ENCODE measurements at places on chromosomes 7 and 10.

- no peak for DNase-seq
Observed at GRCh38 chr10:11163780-11164550, 146.3 kb downstream of the CELF2 start.

DNA sequence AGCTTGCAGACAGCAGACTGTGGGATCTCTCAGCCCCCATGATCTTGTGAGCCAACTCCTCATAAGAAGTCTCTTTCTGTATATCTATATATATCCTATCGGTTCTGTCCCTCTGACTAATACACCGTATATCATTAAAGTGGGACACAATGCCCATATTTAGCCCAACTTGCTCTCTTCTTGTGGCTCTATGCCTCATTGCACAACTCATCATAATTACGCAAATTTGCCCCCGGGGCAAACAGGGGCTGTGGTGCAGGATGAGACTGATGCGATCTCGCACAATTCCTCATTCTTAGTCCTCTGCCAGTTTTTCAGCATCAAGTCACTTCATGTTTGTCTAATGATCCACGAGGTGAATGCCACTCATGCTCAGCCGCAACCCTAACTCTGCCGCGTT lies 183.2 kb downstream of the PRPF18 start:
- no peak for DNase-seq

DNA sequence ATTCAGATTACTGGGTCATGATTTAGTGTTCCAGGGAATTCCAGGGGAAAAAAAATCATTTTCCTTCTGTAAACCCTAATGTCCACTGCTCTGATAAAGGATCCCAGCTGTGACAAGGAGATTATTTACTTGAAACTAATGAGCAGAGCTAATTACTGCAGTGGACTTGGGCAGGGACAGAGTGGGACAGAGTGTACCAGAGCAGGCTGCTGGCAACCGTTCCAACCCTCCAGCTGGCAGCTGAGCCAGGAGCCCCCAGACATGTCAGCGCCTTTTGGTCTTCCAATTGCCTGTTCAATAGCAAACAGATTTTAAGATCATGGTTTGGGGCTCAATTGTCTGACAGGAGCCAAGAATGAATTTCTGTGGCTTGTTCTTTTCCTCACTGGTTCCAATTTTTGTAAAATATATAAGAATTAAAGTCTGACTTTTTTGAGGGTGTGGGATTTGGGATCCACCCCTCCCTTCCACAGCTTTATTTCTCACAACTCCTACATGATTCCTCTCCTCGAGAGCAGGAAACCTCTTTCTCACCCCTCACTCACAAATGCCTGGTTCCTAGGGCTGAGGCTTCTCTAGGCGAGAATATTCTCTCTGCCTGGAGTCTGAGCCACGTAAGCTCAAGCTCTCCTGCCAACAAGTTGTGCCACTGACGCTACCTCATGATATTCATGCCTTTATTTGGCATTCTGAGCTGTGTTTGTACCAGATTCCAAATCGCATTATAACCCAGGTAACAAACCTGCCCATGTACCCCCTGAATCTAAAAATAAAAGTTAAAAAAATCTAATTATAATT lies 20.6 kb upstream of the FAM180A start:
- DNase-seq: no peak

GRCh38 chr10:127947211-127947610 lies 40.3 kb downstream of the PTPRE start:
- no peak for DNase-seq

DNA sequence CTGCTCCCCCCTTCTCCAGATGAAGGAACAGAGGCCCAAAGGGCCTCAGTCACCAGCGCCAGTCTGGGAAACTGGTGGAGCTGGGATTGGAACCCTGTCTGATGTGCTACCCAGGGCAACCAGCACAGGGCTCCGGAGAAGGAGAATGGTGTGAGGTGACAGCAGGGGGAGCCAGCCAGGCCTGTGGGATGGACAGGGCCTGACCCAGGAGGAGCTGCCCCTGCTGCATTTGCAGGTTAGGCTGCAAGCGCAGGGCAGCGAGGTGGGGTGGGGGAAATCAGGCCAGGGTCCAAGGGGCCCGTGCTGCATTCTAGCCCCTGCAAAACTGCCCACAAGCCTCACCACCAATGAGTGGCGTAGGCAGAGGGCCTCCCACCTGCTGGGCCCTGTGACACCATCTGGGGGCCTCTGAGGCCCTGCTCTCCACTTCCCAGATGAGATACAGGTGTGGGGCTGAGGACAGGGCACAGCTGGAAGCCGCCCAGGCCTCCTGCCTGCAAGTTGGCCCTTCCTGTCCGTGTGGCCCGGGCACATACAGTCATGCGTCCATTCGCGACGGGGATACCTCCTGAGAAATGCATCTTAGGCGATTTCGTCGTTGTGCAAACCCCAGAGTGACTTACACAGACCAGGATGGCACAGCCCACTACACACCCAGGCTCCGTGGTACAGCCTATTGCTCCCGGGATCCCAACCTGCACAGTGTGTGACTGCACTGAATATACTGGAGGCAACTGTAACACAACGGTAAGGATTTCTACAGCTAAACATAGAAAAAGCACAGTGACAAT lies 45.3 kb downstream of the RASGEF1A start:
- DNase-seq: peak; percentile 59

- DNase-seq: no peak
Observed at GRCh38 chr7:114806590-114807162, 115.2 kb upstream of the MDFIC start.

- no peak for DNase-seq
Observed at GRCh38 chr10:114576132-114576487, 82.0 kb downstream of the ABLIM1 start.

- no peak for DNase-seq
Observed at GRCh38 chr10:102675011-102675665, 30.9 kb downstream of the TRIM8 start.

GRCh38 chr7:132262160-132262470 lies 314.2 kb downstream of the PLXNA4 start:
- no peak for DNase-seq

DNA sequence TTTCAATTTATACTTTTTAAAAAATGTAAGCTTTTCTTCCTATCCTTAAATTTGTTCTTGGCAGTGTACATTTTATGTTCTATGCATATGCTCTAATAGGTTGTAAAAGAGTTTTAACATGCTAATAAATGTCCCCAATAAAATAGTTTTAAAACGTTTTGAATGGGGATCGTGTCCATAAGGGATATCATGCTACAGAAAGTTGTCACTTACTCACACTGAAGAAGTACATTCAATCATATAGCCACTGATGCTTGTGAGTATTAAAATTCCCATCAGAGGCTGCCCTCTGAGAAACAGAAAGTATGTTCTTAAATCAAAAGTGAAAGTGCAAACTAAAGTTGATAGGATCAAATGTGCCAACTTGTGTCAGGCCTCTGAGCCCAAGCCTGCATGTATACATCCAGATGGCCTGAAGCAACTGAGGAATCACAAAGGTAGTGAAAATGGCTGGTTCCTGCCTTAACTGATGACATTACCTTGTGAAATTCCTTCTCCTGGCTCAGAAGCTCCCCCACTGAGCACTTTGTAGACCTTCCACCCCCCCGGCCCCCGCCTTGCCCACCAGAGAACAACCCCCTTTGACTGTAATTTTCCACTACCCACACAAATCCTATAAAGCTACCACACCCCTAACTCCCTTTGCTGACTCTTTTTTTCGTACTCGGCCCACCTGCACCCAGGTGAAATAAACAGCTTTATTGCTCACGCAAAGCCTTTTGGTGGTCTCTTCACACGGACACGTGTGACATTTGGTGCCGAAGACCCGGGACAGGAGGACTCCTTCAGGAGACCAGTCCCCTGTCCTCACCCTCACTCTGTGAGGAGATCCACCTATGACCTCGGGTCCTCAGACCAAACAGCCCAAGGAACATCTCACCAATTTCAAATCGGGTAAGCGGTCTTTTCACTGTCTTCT lies 877 bp upstream of the NOD1 start:
- no peak for DNase-seq

GRCh38 chr7:4561795-4562194 lies 120.3 kb upstream of the FOXK1 start:
- DNase-seq: no peak

DNA sequence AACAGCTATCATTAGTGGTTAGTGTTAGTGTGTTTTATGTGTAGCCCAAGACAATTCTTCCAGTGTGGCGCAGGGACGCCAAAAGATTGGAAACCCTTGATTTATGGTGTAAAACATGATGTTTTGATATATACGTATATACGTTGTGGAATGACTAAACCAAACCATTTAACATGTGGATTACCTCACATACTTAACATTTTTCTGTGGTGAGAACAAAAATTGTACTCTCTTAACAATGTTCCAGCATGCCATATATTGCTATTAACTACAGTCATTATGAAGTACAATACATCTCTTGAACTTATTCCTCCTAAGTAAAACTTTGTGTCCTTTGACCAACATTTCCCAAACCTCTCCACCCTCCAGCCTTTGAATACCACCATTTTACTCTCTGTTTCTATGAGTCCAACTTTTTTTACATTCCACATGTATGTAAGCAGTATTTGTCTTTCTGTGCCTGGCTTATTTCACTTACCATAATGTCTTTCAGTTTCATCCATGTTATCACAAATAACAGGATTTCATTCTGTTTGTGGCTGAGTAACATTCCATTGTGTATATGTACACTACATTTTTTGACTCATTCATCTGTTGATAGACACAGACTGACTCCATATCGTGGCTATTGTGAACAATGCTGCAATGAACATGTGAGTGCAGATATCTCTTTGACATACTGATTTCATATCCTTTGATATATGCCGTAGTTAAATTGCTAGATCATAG lies 42.2 kb upstream of the MAGI2 start:
- DNase-seq: no peak

DNA sequence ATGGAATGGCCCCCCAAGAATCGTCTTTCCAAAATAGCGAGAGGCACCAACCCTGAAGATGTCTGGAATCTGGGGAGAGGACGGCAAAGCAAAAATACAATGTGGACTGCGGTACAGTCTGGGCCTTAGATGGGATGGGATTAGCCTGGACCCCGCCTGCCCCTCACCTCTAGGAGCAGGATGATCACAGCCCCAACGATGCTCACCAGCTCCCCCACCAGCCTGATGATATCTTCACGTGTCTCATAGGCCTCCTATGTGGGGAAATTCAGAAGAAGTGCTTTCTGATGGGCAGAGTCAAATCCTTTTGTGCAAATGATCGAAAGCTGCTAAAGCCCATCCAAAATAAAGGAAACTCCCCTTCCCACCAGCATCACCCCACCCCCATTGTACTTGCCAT lies 18.2 kb downstream of the TRPV5 start:
- no peak for DNase-seq

GRCh38 chr7:34761627-34762026 lies 103.6 kb downstream of the NPSR1 start:
- DNase-seq: no peak

DNA sequence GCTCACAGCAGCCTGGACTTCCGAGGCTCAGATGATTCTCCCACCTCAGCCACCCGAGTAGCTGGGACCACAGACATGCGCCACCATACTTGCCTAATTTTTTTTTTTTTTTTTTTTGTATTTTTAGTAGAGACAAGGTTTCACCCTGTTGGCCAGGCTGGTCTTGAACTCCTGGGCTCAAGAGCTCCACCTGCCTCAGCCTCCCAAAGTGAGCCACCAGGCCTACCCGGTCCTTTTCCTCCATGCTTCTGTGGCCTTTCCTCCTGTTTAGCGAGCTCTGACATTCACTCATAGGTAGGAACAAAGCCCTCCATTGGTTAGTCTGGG lies 50.1 kb upstream of the SRPK2 start:
- no peak for DNase-seq

DNA sequence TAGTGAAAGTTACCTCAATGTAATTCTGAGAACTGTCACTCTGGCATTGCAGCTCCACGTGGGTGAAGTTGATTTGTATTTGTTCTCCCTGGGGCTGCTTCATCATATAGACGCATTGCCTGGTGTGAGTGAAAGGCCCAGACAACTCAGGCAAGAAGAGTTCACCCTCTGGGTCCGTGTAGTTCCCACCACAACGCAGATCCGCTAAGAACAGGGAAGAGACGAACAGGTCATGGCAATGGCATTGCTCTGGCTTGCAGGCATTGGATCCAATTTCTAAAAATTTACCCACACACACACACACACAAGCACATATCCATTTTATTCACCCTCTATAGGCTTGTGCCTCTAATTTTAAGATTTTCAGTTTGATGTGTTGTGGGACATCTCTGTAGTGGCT lies 45.4 kb downstream of the CUBN start:
- DNase-seq: no peak

DNA sequence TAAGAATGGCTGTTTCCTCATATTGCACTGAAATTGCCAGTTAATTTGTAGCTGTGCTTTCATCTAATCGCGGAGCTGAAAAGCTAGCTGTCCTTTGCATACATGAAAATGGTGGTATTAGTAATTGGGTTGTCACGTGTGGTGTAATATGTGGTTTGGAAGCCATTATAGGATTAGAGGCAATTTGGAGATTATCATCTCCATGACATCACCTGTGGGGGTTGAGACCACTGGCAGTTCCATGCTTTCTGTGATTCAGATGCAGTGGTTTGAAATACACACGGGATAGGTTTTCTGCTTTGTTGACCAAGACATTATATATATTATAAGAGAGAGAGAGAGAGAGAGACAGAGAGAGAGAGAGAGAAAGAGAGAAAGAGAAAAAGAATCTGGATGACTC lies 180.8 kb downstream of the RAB11FIP2 start:
- DNase-seq: no peak

- no peak for DNase-seq
Observed at GRCh38 chr10:59864141-59864962, 42.0 kb downstream of the CCDC6 start.

GRCh38 chr10:24467605-24468004 lies 256.1 kb downstream of the ARHGAP21 start:
- DNase-seq: no peak

GRCh38 chr10:68598978-68599770 lies 39.0 kb downstream of the TET1 start:
- no peak for DNase-seq

DNA sequence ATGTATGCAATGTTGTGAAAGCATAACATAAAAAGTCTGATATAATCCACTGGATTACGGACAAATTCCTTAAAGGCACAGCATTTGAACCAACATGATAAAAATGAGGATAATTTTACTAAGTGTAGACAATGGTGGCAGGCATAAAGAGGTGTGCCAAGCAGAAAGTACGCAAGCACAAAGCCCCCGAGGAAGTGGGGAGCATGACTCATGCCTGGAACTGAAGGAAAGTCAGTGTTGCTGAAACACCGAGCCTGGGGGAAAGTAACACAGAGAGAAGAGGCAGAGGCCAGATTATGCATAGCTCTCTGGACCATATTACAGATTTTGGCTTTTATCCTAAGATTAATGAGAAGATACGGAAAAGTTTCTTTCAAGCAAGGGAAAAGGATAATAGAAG lies 490.0 kb upstream of the PHF14 start:
- DNase-seq: no peak

DNA sequence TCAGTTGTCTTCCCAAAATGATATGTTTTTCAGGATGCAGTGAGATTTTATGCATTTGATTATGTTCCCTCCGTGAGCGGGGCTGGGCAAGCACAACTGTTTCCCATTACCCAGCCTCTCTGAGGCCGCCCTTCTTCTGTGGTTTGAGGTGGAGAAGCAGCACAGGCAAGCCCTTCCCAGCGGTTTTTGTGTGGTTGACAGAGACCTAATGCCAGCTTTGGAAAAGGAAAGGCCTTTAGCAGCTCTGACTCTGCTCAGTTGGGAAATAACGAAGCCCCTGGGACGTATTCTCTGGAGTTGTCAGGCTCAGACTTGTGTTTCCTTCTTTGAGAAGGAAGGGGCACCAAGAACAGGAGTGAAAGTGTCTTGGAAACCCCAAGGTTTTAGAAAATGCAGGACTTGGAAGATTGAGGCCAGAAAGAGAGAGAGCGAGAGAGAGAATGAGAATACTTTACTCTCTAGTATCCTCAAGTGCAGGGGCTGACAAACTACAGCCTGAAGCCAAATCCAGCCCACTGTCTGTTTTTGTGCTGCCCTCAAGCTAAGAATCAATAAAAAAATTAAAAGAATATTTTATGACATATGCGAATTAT lies 20.6 kb upstream of the PDCD4 start:
- no peak for DNase-seq

All from coronary artery (tissue), 2 donors.